ENCODE measurements at places on chromosomes 16 and 17.

GRCh38 chr16:49458243-49458642 lies 84.6 kb downstream of the C16orf78 start:
- no peak for DNase-seq

DNA sequence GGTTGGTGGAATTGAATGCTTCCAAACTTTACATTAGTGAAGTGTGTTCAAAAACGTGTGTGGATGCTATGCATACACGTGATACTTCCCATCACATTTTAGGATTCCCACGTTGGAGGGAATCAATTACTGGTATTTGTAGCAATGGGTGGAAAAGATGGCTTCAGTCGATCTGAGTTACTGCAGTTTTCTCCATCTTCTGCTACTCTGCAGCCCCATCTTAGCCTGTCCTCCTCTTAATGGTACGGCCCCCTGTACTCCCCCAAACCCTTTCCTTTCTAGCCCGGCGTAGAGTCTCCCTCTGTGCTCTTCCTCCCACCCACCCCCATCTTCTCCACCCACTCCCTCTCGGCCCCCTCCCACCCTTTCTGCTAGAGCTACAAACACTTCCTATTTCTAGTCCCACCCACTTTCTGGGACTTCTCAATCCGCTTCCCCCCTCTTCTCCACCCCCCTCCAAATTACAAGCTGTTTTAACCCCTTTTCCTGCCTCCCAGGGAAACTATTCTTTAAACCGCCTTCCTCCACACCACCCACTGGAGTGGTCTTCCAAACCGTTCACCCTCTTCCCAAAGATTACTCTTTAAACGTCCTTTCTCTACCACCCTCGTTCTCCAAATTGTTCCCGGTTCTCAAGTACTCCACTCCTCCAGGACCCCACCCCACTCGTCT lies 1.1 kb downstream of the CHTF8 start:
- DNase-seq, result no peak

- DNase-seq, result no peak
Observed at GRCh38 chr17:62713086-62713881, 85.8 kb downstream of the MRC2 start.

DNA sequence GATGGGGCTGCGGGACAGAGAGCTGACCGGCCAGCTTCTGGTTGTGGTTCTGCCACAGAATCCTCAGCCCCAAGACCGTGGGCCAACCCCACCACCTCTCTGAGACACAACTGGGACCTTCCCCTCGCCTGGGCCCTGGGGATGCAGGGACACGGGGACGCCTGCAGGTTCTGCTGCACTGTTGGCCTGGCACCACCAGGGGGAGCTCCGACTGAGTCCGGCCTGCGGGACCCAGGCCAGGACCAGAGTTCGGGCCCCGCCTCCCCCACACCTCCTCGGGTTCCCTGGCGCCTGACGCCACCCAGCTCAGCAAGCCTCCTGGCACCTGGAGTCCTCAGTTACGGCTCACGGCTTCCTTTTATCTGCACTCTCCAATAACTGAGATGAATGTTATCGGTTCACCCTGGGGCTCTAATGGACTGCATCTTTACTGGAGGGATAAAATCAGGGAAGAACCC lies 27.3 kb downstream of the TBC1D16 start:
- peak; percentile 52 for DNase-seq

- no peak for DNase-seq
Observed at GRCh38 chr17:66781135-66781534, 53.8 kb upstream of the CACNG5 start.

GRCh38 chr16:87840271-87840978 lies 28.9 kb downstream of the SLC7A5 start:
- DNase-seq, result no peak

DNA sequence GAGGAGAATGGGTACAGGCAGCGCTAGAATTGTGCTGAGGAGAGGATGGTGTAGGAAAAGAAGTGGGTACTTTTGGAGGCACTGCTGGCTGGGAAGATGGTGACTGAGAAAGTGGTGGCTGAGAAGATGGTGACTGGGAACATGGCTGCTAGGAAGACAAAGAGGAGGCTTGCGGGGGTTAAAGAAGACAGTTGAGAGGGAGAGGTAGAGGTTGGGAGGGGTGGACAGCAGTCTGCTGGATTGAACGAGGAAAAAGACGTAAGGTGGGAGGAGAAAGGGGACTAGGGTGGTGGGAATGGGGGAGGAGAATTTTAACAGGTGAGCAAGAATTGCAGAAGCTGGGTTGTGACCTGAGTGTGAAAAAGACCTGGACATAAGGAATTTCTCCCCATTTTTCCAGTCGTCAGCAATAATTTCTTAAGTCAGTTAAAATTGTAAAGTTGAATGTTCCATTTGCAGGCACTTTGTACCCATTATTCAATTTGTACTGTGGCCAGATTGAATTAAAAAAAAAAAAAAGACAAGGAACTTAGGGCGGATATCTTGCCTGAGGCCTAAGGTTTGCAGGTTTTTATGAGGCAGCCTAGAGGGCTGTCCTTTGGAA lies 2450.0 kb downstream of the TP53TG3F start:
- DNase-seq, result no peak

DNA sequence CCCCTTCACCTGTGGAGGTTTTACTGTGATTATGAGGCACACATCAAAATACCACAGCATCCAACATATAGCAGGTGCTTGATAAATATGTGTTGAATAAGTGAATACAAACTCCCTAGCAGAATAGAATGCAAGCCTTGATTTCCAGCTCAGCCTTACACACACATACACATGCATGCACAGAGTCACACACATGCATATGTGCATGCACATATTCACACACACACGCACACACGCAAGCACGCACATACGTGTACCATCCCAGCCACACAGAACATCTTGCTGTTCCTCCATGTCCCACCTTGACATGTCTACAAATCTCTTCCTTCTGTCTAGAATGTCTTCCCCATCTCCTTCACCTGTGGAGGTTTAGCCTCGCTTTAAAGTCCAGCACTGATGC lies 160.1 kb downstream of the GRIN2A start:
- no peak for DNase-seq

DNA sequence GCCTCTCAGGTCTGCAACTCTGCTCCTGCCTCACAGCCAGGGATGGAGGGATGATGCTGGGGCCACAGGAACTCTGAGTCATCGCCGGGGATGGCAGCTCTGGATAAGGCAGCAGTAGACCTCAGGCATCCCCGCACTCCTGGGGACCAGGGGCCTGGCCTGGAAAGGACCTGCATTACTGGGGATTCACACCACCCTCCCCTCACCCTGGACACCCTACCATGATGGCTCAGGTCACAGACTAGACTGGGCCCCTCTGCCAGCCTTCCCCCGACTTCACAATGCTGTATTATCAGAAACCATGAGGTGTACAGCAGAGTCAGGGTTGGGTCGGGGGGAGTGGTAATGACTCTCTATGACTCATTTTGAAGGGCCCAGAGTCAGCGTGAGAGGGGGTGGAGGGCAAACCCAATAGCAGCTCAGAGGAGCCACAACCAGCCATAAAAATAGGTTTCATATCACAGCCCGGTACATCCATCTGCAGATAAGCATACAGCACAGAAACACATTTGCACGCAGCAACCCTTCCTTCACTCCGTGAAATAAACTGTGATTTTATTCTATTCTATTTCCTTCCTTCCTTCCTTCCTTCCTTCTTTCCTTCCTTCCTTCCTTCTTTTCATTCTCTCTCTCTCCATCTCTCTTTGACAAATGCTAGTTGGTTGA lies 28.8 kb downstream of the DYNLRB2 start:
- DNase-seq, result peak; percentile 30

DNA sequence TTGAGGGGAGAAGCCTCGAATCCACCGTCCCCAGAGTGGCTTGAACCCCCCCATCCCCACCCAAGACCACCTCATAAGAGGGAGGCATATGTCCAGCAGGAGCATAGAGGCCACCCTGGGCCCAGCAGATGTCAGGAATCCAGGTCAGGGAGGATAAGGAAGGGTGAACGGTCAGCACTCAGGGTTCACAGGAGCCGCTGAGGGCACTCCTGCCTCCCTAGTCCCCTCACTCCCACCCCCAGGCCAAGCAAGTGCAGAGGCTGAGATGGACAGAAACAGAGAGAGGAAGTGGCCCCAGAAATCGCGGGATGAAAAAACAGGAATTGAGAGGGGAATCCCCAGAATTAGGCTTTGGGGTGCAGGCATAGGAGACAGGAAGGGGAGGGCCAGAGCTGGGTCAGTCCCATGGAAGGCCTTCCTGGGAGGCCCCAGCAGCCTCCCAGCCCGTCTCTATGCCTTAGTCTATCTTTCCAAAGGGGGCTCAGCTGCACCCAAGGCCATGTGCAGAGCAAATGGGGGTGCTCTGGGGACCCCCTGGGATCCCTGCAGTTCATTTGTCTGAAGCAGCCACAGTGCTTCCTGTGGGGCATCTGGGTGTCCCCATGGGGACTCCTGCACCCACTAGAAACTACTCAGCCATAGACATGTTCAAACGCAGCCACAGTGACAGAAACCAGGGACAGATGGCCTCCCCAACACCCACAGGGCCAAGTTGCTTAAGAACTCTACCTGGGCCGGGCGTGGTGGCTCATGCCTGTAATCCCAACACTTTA lies 1.7 kb downstream of the CMTM3 start:
- DNase-seq, result no peak

- no peak for DNase-seq
Observed at GRCh38 chr16:24939738-24940137, 75.4 kb downstream of the ARHGAP17 start.

GRCh38 chr16:57133031-57133430 lies 40.6 kb downstream of the CPNE2 start:
- DNase-seq, result no peak

- no peak for DNase-seq
Observed at GRCh38 chr17:17139972-17140589, 66.1 kb downstream of the PLD6 start.

GRCh38 chr16:50856991-50857390 lies 115.1 kb downstream of the CYLD start:
- no peak for DNase-seq

- DNase-seq, result no peak
Observed at GRCh38 chr16:57127836-57128235, 35.5 kb downstream of the CPNE2 start.

DNA sequence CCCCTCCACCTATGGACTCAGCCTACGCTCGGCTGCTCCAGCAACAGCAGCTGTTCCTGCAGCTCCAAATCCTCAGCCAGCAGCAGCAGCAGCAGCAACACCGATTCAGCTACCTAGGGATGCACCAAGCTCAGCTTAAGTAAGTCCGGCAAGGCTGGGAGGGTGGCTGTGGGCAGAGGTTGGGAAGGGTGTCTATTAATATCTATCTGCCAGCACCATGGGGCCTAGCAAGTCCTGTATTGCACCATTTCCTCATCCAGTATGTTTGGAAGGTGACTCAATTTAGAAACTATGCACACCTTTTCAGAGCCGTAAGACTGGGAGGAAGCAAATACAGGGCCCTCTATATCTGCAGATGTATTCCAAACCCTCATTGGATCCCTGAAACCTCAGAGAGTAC lies 45.0 kb upstream of the ARHGAP44 start:
- DNase-seq, result no peak

GRCh38 chr16:61471023-61471422 lies 565.2 kb downstream of the CDH8 start:
- DNase-seq, result no peak

DNA sequence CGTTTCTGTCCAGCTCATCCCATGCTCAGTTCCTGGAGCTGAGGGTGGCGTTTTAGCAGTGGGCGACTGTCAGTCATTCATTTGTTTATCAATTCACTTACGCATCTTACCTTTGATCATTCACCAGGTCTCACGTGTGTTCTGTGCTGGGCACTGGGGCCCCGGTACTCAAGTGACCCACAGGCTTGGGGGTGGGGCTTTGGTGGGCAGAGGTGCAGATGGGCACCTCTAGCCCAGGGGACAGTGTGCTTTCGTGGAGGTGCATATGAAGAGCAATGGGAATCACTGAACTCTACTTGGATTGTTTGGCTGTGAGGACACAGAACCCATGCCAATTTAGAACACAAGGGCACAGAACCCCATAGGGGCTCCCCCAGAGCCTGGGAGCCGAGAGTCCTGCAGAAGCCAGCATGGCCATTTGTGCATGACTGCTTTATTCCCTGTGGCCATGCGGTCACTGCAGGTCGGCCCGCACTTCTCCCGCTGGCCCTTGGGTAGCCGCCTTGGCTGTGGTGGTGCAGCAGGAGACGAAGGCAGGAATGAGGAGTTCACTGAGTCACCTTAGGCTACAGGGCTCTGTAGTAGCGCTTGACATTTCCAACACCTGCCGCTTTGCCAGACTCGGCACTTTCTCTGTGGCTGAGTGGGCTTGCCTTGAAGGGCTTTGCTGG lies 144.6 kb downstream of the SNX29 start:
- no peak for DNase-seq

GRCh38 chr16:89048871-89049422 lies 44.7 kb upstream of the ACSF3 start:
- DNase-seq, result no peak

DNA sequence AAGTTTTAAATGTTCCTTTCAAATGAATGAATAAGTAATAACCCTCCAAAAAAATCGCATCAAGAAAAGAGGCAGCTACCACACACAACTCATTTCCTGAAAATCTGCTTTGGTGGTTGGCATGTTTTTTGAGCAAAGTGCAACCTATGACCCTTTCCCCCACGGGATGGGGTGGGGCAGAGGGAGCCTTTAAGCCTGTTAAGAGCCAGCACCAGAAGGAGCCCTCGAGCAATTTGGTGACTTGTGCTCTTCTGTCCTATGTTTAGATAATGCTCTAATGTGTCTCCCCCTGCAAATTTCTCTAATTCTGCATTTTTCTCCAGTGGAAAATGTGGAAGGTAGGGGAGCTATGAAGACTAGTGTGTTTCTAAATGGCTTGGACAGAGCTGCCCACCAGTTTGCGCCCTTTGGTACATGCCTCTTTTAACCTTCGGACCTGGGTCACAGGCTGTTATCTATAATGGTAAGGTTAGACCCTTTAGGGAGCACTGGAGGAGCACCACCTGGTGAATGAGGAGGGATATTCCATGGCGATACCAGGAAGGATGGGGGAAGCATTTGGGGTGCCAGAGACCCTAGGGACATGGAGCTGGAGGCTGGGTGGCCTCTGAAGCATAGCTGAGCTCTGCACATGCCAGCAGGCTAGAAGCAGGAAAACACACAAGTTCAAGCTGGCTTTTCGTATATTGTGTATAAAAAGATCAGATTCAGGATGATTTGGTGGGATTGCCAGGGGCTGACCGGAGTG lies 1.6 kb downstream of the PYCARD start:
- DNase-seq, result no peak

GRCh38 chr16:70476272-70477020 lies 22.1 kb downstream of the FCSK start:
- DNase-seq, result no peak

GRCh38 chr16:86362155-86362849 lies 148.0 kb upstream of the FOXF1 start:
- no peak for DNase-seq

GRCh38 chr16:71569621-71570020 lies 7.3 kb downstream of the TAT start:
- no peak for DNase-seq

- peak; percentile 27 for DNase-seq
Observed at GRCh38 chr17:29760279-29761039, 137.7 kb upstream of the CORO6 start.

- DNase-seq, result no peak
Observed at GRCh38 chr17:28008513-28008912, 34.0 kb upstream of the NLK start.

- DNase-seq, result no peak
Observed at GRCh38 chr16:25893332-25893731, 201.6 kb downstream of the HS3ST4 start.
